Coronary artery (tissue), 2 donors: ENCODE measurements at places on chromosomes 5 and 9.
A peak's percentile ranks its signal among the peaks of the same experiment; 100 is the strongest.

DNA sequence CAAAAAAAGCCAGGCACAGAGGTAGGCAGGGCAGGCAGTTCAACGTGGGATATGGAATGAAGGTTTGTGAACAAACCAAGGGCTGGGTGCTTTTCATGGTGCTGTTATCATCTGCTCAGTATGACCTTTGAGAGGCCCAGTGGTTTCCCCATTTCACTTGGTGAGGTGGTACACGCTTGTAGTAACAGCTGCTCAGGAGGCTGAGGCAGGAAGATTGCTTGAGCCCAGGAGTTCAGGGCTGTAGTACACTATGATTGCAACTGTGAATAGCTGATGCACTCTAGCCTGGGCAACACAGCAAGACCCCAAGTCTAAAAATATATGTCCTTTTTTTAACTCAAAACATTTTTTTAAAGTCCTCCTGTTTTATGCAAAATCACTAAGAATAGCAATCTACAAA lies 174.8 kb downstream of the ENC1 start:
- DNase-seq: no peak

DNA sequence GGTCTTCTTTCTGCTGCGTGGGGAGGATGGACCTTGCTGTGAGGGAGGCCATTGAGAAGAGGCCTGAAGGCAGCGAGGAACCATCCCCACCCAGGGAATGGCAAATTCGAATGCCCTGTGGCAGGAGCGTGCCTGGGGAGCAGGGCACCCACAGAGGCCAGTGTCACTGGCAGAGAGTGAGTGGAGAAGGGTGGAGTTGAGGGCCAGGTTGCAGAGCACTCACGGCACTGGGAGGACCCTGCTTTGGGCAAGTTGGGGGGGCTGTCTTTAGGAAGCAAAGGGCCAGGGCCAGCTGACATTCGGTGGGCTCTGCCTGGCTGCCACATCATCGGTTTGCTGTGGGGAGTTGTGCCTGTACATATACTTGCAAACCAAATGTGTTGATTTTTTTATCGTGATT lies 47.2 kb downstream of the SYK start:
- no peak for DNase-seq

GRCh38 chr9:129236441-129237145 lies 58.5 kb upstream of the IER5L start:
- DNase-seq: no peak

DNA sequence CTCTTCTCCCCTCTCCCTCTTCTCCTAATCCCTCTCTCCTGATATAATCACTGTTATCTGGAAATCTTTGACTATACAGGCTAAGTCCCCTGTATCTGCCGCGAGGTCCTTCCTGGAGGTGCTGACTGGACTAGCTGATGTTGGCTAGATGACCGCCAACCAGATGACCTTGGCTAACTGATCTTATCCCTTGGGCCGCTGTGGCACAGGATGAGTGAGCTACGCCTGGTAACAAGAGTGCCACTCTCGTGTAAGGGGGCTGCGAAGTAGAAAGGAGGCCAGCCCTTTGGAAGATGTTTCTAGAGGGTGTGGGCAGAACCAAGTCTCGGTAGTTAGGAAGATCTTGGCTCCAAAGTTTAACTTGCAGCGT lies 345 bp upstream of the PRRC1 start:
- DNase-seq: no peak

DNA sequence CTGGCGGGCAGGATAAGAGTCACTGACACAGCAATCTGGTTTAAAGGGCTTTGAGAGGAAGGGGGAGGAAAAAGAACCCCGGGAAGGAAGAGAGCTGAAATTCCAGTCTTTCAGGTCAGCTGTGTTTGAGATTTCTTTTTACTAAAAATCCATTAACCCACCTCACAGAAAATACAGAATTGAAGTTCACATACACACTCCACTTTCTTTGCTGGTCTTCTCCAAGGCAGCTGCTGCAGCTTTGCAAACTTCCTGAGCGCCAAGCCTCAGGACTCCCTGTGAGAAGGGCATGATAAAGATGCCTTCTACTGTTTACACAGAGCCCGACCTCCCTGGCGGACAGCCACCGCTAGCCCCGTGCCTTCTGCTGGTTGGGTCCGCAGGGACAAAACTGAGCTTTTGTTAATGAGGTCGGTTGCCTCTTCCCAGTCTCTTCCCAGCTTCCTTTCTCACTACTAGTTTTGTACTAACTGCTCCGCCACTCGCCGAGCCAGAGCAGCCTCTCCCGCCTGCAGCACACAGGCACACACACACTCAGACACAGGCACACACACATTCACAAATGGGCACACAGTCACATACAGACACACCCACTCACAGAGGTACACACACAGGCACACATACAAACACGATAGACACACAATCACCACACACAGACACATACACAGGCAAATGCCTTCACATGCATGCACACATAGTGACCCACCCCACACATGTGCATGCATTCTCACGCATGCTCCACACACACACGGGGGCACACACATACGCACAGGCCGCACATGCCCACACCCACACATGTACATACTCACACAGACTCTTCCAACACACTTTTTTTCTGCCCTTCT lies at the start of gene FREM1:
Gene FREM1 (minus strand): TSS at position 468 of the 845 bp plus-strand sequence. CDS start 41,451 bp downstream, outside the sequence.
- DNase-seq: peak; percentile 74

GRCh38 chr9:87601176-87601575 lies 103.5 kb downstream of the DAPK1 start:
- DNase-seq: no peak

DNA sequence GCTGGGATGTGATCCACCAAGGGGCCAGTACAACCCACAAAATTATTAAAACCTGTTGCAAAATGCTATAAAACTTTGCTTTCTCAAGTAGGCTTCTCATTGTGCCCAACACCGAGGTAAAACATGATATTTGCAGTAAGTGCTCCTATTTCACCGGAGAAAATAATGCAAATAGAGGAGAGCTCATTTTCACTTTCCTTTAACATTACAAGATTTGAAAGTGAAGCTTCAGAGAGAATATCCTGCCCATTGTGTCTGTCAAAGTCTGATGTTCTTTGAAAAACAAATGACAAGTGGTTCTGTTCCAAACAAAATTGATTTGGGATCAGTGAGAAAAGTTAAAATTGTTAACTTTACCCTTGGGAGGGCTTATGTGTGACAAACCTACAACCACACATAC lies 287.1 kb downstream of the KCNN2 start:
- DNase-seq: no peak

GRCh38 chr5:53481887-53482716 lies 1.7 kb downstream of the FST start:
- DNase-seq: peak; percentile 82
